Umbilical cord (tissue), 2 donors: ENCODE measurements at places on chromosomes 5 and 9. TPM values are rescaled to one million over a fixed set of nuclear protein-coding genes. Genes with fewer than 3 reads are reported as not detected.

DNA sequence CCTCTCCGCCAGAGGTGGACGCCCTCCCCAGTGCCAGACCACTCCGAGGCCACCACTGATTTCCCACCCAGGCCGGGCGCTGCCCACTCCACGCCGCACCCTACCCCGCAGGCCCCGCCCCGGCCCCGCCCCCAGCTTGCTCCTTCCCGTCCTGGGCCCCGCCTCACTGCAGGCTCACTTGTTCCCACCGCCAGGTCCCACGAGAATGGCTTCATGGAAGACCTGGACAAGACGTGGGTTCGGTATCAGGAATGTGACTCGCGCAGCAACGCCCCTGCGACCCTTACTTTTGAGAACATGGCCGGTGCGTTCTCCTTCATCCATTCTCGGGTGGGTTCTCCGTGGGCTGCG is 6.5 kb downstream of the LRRC26 start:
- no peak for DNase-seq

DNA sequence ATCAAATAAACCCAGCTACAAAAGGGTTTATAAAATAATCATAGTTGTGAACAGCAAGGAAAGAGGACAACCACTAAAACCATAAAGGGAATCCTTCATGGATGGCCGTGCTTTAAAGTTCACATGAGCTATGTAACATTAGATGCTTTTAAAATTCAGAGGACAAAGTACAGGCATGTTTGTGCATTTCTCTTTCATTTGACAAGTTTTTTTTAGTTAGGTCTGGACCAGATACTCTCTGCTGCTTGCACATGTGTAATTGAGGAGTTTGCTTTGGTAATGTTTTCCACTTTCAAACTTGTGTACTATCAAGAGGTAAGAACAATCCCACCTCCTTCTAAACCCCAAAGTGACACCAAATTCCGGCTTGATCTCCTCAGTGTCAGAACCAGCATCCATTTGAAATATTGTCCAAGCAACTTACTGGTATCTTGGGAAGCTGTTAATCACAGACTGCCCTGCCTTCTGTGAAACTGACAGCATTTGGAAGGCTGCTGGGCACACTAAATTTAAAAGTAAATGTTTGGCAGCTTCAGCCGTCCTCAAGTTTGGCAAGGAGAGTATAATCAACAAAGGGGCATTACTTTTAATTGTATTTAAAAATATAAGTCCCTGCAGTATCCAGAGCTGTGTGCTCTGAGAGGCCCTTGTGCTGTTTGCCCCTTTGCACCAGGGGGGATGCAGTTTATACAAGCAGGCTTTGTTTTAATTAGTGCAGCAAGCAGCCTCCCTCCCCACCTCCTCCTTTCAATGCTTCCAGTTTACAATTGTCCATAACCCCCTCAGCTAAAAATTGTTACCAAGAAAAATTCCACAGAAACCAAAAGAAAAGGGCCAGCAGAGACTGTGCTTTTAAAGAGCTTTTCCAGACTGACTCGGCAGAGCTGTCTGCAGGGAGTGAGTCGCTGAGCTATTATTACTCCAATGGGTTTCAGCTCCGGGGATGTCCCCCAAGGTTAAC is 328.3 kb upstream of the MPDZ start:
- DNase-seq, result peak; percentile 61

ACOT12 gene
- 4.6 TPM for total RNA-seq

DNA sequence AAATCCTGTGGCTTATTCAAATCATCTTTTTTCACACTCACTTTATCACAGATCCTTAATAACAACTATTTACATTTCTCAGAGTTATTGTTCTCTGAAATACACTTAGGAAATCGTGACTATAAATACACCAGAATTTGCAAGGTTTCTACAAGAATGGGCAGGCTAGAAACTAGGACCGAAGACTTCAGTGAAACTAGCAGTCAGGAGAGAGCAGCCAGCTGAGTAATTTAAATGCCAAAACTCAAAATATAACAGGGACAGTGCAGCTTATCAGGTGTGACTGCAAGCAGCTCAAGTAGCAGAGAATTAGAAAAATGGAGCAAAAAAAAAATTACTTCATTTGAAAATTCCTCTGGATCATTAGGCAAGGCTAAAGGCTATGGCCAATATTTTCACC is 719.3 kb upstream of the ZNF608 start:
- DNase-seq, result no peak

CCDC192 gene
- total RNA-seq, result not detected

GRCh38 chr9:129868872-129869486 is 33.7 kb downstream of the USP20 start:
- DNase-seq, result no peak

DNA sequence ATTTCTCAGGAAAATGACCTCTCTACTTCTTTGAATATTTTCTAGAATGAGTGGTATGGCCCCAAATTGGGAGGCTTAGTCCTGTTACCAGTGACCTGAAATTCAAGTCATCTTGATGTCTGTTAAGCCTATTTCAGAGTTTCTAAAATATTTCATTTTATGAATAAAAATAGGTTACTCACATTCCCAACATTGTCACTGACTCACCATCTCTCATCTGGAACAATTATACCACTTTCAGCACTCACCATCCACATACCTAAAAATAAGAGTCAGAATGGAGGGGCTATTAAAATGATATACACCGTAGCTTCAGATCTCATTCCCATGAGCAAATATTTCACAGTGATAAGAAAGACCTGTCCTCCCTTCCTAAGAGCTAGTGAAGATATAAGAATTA is 71.8 kb downstream of the KIAA1958 start:
- no peak for DNase-seq

DNA sequence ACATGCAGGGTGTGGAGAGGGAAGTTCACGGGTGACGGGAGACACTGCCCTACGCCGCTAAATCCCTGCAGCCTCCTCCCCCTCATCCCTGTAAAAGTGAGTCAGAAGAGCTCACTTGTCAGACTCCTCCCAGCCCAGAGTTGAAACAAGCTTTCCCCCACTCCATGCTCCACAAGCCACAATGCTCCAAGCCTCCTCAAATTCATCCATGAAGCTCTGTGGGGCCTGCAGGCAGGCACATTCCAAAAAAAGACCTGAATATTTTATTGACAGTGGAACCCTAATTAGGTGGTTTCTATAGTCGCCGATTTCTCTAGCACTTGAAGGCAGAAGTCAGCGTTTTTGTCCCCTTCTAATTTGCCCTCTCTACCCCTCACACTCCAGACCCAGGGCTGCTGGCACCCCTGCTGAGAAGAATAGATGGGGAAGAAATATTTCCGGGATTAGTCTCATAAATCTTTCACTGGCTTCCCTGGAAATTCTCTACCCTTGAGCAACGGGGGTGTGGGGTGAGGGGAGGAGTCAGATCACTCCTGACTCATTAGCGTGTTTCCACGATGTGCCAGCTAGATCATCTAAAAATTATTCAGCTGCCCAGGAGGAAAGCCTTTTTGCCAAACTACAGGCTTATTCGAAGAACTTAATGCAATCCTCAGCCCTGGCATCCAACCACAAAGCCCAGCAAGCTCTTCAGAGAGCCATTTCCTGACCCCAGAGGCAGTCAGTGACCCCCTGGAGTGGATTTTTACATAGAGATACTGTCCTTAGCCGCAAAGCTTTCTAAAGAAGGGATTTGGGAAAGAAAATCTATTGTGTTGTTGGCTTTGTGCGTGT is 97.1 kb downstream of the ENC1 start:
- peak; percentile 81 for DNase-seq

GRCh38 chr9:117368684-117369230 is 46.1 kb downstream of the ASTN2 start:
- no peak for DNase-seq

- no peak for DNase-seq
Measured at GRCh38 chr5:19733612-19734495, 254.1 kb downstream of the CDH18 start.

- DNase-seq, result no peak
Measured at GRCh38 chr9:71839668-71840067, 71.3 kb downstream of the ABHD17B start.

SARDH gene
- 7.7 TPM for total RNA-seq

GRCh38 chr9:76116913-76117312 is 226.4 kb downstream of the PCSK5 start:
- no peak for DNase-seq

DNA sequence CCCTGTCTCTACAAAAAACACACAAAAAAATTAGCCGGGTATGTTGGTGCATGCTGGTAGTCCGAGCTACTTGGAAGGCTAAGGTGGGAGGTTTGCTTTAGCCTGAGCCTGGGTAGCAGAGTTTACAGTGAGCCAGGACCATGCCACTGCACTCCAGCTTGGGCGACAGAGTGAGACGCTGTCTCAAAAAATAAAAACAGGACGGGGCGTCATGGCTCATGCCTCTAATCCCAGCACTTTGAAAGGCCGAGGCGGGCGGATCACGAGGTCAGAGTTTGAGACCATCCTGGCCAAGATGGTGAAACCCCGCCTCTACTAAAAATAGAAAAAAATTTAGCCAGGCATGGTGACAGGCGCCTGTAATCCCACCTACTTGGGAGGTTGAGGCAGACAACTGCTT is 40.3 kb downstream of the UBE2D2 start:
- no peak for DNase-seq

STC2 gene
- 34.2 TPM for total RNA-seq

SPINK7 gene
- total RNA-seq, result not detected

HTR4 gene
- 1.7 TPM for total RNA-seq

ROPN1L gene
- total RNA-seq, result 7.5 TPM

DNA sequence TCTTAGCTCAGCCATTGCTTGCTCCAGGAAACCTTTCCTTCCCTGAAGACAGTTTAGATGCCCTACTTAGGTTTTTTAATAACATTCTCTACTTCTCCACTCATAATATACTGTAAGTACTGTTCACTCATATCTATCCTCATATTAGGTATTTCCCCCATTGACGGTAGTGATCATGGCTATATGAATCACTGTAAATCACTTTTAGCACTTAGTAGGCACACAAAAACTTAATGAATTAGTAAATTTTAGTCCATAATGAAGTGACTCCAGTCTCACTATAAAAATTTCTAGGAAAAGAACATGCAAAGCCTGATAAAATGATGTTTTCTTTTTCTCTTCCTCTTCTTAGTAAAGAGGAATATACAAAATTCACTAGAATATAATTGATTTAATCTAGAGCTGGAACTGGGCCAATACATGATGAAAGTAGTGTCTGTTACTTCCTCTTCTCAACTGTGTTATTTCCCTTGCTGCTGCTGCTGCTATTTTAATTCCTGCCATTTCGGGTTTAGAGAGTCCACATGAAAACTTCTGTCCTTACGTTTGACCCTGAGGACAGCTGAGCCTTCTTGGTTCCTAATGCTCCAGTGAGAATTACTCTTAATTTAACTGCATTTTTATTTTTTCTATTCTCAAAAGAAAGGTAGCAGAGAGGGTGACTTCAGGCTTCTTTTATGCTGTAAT is 73.5 kb downstream of the LNPEP start:
- DNase-seq, result peak; percentile 19

OR13C8 gene
- total RNA-seq, result not detected

DNA sequence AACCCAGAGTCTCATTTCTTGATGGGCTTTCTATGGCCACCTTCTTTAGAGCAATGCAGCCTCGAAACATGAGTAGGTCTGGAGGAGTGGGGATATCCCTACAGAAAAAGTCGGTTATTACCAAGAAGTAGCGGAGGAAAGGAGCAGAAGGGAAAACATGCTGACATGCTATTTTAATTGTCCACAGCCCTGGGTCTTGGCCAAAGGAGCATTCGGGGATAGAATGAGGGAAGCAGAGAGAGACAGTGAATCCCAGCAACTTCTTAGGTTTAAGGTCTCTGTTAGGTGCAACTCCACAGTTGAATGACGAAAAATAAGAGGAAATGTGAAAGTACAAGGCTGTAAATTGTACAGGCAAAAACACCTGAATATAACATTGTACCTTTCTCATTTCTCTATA is 506.7 kb upstream of the CDH18 start:
- no peak for DNase-seq

- DNase-seq, result no peak
Measured at GRCh38 chr9:133341369-133342068, 5.5 kb upstream of the SURF6 start.

- no peak for DNase-seq
Measured at GRCh38 chr5:137684761-137685160, 51.1 kb downstream of the KLHL3 start.

DNA sequence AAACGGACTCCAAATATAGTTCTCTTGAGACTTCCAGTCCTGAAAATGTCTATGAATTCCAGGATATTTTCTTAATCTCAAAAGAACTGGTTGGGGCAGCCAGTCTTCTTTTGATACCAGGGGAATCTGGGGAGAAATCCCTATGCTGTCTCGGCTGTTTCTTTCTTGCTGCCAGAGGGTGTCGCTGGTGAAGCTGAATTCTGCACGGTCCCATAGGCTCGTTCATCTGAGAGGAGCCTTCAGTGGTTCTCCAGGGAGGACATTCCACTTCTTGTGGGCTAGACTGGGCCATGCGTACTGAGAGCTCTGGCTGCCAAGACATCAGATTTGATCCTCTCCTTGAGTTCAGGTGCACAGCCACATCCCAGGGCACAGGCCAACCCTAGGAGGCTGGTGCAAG is 155.0 kb upstream of the CLINT1 start:
- DNase-seq, result peak; percentile 63

OBP2B gene
- not detected for total RNA-seq

- no peak for DNase-seq
Measured at GRCh38 chr9:128565578-128565977, 13.2 kb downstream of the SPTAN1 start.

GRCh38 chr9:111839987-111840386 is 45.2 kb upstream of the SHOC1 start:
- no peak for DNase-seq

DNA sequence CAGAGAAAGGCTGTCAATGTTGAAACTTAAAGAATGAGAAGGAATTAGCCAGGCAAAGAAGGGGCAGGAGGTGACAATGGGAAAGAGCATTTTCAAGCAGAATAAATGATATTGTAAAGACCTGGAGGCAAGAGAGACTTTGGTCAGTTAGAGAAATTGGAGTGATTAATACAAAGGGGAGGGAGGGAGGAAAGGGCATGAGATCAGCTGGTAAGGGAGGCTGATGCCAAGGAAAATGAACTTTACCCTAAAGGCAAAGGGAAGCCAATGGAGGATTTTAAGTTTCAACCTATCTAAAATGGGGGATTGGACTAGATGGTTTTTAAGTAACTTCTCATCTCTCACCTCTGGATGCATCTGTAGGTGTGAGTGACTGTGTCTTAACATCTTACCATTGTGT is 23.3 kb downstream of the C5 start:
- DNase-seq, result no peak

GARIN3 gene
- not detected for total RNA-seq

GRCh38 chr9:33942471-33943083 is 106.1 kb downstream of the UBAP2 start:
- DNase-seq, result peak; percentile 20

CCDC171 gene
- 61.4 TPM for total RNA-seq

- DNase-seq, result no peak
Measured at GRCh38 chr5:67467110-67467509, 270.5 kb upstream of the CD180 start.
